ENCODE measurements at places on chromosomes 16 and 17. TPM values are rescaled to one million over a fixed set of nuclear protein-coding genes. Genes with fewer than 3 reads are reported as not detected.

GRCh38 chr16:30947859-30948666, 805 bp upstream of the ORAI3 start:
- DNase-seq = peak; percentile 87

- DNase-seq = peak; percentile 85
These were observed 4.0 kb downstream of the BECN1 start for GRCh38 chr17:42819939-42820535.

Gene GPRC5B
- 26.6 TPM for polyA plus RNA-seq

DNA sequence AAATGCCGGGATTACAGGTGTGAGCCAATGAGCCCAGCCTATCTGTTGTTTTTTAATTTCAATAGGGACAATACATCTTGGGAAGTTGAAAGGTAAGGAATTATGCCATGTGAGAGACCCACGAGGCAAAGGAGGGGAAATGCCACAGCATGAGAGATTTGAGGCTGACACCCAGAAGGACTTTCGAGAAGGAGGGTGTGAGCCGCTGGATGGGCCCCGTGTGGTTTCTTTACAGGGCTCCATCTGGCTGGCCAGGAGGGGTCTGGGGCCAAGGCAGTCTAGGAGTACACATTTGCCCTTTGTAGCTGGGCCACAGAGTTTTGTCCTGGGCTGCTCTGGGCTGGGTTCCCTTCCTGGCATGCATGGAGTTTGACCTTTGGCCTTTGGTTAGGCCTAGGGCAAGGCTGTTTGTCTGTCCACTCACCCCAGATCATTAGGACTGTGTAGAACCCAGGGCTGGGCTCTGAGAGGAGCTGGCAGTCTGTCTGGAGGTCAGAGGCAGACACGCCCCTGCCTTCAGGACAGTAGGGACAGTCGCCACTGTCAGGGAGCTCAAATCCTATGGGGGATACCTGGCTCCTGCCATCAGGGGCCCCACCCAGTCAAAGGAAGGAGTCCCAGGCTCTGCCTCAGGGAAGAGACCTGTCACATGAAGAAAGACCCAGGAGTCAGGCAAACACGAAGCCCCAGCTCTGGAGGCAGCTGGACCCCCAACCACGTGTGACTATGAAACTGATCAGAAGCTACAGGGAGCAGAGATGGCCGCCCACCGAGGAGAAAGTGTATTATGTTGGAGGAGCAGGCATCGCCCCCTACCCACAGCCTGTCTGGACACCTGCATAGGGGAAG, 24.2 kb upstream of the NXPH3 start:
- no peak for DNase-seq

GRCh38 chr17:48026502-48027321, 10.9 kb downstream of the COPZ2 start:
- DNase-seq = peak; percentile 89

DNA sequence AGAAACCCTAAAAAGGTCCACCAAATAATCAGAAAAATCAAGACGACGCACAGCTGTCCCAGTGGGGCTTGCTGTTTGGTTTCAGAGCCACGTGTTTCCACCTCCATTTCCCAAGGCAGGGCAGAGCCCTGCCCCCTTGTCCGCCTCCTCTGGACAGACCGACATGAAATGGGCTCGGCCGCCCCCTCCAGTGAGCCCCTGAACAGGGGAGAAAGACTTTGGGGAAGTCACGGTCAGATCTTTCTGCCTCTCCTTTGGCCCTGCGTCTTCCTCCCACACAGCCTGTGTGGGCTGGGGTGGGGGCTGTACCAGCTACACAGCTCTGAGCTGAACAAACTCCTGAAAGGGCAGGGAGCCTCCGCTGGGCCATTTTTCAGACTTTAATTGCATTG, 230.7 kb downstream of the ENGASE start:
- DNase-seq = no peak

DNA sequence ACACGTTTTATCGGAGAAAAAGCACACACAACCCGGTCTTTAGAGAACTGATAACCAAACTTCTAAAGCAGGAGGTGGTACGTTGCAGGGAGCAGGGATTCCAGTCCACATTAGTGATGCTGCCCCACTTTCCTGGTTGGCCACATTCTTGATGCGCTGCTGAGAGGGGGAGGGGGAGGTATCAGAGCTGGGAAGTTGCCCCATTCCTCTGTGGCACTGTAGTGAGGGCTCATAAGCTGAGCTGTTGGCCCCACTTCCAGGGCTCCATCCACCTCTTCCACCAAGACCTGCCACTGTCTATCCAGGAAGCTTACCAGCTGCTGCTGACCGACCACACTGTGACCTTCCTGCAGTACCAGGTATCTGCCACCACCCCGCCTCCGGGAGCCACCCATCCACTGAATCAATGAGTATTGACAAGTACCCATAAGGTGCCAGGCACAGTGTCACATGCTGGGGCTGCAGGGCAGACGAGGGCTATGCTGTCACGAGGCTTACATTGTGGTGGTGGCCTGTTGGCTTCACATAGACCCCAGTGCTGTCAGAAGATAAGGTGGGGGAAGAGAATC, 1.1 kb downstream of the TSEN54 start:
- DNase-seq = peak; percentile 81

DNA sequence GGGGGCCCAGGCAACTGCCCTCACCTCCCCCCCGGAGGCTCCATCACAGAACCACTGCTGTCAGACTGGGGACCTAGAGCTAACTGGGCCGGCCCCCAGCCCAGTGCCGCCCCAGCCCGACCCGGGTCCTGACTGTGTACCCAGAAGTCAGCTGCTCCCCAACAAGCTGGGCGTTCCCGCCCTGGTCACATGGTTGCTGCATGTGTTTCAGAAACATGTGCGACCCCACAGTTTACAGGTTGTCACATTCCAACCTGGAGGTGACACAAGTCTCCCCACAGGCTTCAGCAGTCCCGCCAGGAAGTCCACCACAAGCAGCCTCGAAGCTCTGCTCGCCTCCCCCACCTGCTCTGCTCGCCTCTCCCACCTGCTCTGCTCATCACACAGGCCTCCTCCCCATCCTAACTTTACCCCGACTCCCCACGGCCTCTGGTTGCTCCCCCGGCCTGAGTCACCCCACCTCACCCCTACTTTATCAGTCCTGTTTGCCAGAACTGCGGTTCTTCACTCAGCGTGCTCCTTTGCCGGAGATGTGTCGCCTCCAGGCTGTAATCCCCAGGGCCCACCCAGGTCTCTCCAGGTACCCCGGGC, 968 bp downstream of the MRPL28 start:
- no peak for DNase-seq

GRCh38 chr17:36008998-36009665, 7.8 kb upstream of the CCL15 start:
- DNase-seq = no peak

GRCh38 chr17:17812211-17813054, 24.4 kb downstream of the SREBF1 start:
- DNase-seq = peak; percentile 82

DNA sequence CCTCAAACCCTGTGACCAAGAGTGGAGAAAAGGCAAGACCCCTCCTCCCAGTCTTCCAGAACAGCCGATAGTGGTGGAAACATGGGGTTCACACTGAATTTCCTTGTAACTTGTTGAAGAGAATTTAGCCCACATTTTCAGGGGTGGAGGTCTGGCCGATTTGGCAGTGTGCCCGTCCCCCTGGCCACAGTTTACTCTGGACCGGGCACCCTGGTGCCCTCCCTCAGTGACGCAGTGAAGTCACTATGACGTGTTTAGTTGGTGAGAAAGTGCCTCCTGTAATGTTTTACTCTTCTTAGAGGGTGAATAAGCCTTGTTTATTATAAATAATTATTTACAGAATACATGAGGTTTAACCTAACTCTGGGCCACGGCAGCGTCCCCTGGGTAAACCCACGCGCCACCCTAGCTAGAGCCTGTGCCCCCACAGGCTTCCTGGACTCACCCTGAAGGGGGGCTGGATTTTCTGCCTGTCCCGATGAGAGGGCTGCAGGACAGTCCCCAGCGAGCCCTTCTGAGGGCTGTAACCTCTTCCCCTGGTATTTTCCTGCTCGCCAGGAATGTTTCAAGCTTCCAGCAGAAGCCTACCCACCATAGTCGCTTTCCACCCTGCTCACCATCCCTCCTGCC, 316.9 kb downstream of the SEC14L1 start:
- DNase-seq = no peak
